ENCODE measurements at places on chromosomes 7 and 10.

- DNase-seq = peak; percentile 39
Observed at GRCh38 chr7:28298870-28299518, 113.3 kb upstream of the CREB5 start.

DNA sequence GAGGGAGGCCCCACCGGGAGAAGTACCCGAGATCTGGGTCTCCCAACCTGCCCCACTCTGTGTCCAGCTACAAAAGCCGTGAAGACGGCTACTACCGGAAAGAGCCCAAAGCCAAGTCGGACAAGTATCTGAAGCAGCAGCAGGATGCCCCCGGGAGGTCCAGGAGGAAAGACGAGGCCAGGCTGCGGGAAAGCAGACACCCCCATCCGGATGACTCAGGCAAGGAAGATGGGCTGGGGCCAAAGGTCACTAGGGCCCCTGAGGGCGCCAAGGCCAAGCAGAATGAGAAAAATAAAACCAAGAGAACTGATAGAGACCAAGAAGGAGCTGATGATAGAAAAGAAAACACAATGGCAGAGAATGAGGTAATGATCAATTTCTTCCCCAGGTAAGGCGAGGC lies 59.1 kb upstream of the PDCD4 start:
- DNase-seq = no peak

- DNase-seq = no peak
Observed at GRCh38 chr7:91435381-91436059, 171.3 kb downstream of the FZD1 start.

- no peak for DNase-seq
Observed at GRCh38 chr10:21954132-21954531, 49.4 kb downstream of the DNAJC1 start.

DNA sequence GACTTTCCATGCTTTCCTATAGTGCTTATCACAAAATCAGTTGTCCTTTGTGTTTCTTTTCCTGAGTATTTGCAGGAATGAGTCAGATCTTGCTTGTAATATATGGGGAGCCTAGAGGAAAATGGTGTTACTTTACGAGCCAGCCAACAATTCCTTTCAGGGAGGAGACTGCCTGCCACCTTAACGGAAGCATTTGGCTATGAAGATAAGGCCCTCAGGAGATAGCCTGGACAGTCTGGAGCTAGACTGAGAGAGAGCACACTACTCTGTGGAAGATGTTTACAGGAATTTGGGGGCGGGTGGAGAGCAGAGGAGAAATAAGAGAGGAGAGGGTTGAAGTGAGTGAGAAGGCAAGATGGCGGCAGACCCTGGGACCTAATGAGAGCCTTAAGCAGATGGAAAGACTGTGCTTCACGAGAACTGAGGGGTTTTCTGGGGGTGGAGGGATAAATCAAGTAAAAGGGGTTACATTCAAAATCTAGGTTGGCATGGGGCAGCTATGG lies 126.3 kb downstream of the SNX10 start:
- no peak for DNase-seq

Data from NCI-H1694 (cell line).